T-helper 2 cell treated with Interferon-gamma antibody and Interleukin-4, amounts not matched to agents 5 μg/mL and 100 μg/mL, for 36 hours (primary cell): ENCODE measurements at places on chromosomes 7 and 10.
A peak's percentile ranks its signal among the peaks of the same experiment; 100 is the strongest.

GRCh38 chr7:95798401-95798930 is 26.1 kb downstream of the DYNC1I1 start:
- no peak for DNase-seq

DNA sequence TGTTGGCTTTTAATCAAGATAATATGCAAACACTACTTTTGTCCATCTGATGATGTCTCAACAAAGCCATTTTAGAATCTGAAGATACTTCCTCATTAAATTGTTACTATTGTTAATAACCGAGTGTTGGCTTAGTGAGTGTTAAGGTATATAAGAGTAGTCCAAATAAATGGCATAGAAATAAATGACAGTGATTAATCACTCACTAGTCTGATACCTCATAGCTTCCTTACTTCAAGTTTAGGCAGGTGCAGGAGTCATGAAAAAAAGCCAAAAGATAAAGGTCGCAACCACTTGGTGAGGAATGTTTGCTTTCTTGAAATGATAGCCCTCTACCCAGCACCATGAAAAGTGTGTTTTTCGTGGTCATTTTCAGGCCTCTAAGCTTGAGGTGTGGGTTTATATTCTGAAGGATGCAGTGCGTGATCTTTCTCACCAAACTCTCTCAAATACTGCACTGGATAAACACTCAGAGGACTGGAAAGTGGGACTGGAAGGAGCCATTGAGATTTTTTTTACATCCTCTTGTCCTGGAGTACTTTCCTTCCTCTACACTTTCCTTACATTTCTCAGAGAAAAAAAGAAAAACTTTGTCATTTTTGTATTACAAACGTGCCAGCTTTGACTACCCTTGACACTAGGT is 138.1 kb downstream of the KIAA1217 start:
- DNase-seq: no peak

- no peak for DNase-seq
Measured at GRCh38 chr7:19772306-19772705, 1.1 kb downstream of the TMEM196 start.

DNA sequence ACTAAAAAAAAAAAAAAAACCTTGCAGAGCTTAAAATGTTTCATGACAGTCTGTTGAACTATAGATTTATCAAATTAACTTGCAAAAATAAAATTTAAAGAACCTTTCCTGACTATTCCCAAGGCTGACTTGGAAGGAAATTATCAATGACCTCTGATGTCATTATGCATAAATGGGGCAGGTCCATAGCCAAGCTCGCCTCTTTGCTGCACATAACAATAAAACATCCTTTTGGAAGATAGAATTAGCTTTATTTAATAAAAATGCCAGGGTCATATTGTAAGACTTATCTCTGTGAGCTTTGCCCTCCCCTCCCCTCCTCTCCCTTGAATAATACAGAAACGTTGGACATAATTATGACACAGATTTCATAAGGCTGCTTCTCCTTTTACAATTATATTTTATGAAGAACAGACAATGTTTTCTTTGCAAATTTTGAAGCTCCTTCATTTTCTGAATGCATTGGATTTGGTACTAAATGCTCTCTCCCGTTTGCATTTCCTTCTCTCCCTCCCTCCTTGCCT is 444.8 kb downstream of the AUTS2 start:
- DNase-seq: no peak

DNA sequence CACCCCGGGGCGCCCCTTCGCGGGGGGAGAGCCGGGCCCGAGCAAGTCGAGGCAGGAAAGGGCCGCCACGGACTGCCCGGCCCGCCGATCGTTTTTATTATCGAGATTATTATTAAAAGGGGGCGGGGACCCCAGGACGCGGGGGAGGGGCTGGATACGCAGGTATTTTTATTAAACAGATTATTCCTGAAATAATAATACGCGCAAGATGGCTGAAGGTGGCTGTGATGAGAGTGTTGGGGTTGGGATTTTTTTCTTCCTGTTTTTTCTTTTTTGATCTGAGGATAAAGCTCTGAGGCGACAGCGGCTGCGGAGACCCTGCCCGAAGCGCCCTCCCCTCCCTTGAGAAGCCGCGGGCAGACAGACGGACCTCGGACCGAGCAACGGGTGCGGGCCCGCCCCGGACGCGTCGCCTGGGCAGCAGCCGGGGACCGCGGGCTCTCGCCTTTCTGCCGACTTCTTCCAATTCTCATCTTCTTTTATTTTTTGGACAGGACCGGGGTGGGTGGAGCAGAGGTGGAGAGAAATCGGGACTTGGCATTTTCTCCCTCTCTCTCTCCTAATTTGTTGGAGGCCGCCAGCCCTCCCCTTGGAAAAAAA is 1.4 kb upstream of the TRIM8 start:
- DNase-seq: peak; percentile 25

GRCh38 chr7:84136809-84137208 is 57.8 kb downstream of the SEMA3A start:
- no peak for DNase-seq

GRCh38 chr7:7793249-7793648 is 74.8 kb upstream of the RPA3 start:
- DNase-seq: no peak

DNA sequence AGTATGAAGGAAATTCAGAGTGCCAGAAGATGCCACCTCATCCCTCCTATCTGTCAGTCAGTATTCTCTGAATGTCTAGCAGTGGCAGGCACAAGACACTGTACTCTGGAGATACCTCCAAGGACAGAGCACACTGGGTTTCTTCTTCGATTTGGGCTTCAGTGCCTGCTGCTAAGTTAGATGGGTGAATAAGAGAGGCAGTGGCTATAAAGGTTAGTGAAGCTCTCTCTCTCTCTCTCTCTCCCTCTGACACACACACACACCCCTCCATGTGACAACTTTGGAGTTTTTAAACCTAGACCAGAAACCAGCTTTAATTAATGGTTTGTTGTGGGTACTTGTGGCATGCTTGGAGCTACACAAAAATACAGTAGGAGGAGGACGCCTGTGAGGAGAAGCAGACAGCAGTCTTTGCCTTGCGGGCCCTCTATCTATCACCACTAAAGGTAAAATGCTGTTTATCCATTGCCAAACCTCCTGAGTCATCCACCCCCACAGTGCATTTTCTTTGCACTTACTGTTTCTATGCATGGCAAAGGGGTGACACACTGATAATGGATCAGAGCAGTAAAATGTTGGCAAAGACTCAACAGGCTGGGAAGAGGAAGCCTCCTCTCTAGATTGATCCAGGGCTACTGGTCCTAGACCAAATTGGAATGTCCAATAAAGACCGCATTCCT is 102.5 kb downstream of the TRIL start:
- DNase-seq: no peak

DNA sequence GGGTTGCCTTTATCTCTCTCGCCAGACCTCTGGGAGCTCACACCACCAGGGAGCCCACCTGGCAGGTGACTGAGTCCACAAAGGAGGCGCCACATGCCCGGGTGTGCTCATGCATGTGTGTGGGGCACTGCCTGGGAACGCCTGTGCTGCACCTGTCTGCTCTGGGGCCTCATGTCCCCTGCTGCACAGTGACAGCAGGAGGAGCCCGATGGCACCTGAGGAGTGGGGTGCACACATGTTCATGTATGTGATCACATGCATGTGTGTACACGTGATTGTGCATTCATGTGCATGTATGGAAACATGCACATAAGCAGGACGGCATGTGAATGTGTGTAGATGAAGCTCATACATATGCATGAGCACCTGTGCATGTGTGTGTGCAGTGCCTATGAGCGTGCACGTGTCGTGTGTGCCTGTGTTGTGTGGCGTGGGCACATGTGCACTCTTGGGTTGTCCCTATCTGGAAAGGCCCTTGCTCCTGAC is 22.0 kb downstream of the YKT6 start:
- DNase-seq: no peak

- no peak for DNase-seq
Measured at GRCh38 chr10:36251068-36251467, 609.0 kb upstream of the FZD8 start.

DNA sequence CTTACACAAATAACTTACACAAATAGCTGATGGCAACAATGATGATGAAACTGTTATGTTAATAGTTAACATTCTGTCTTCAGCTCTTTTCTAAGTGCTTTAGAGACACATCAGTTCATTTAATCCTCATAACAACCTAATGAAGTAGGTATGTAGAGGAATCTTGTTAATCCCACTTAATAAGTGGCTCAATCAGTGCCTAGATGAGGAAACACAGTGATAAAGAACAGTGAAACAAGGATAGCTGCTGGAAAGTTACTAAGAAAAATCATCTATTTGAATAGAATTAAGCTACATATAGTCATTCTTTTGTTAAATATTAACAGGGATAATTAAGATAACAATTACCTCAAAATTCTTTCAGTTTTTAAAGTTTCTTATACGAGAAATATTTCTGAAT is 487.6 kb downstream of the ARL4A start:
- no peak for DNase-seq

DNA sequence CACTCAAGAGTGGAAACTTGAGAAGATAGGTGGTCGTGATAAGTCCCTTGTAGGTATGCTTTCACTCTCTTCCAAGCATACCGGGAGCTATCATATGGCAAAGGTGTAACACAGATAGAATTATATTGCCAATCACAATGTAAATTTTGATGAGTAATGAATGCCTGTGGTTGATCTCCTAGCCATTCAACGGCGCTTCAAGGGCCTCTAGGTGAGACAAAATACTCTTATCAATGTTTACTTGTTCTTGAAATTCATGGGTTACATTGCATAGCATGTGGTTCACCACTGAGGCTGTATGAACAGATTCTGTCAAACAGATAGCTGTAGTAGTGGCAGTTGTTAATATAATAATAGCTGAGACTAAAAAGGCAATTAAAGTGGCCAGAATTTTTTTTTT is 82.4 kb downstream of the THSD7A start:
- no peak for DNase-seq

GRCh38 chr10:103852856-103853255 is 2.5 kb downstream of the SH3PXD2A start:
- no peak for DNase-seq

DNA sequence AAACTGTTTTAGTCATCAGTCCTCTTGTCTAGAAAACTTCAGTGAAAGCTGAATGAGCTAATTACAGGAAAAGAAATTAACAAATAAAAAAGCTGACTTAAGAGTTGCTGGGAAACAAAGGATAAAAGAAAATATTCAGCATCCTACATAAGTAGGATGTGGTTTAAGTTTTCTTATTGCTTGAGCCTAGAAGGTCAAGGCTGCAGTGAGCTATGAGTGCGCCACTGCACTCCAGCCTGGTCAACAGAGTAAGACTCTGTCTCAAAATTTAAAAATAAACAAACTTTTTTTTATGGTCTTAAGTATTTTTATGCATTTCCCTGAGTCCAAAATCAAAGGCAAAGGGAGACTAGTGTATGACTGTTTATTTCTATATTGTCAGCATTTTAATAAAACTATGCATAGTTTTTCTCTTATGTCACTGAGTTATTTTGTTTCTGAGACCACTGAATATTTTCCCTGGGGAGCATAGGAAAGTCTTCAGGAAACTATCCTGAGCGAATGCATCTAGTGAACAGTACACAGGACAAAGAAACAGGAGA is 40.0 kb upstream of the LRRN3 start:
- DNase-seq: no peak

DNA sequence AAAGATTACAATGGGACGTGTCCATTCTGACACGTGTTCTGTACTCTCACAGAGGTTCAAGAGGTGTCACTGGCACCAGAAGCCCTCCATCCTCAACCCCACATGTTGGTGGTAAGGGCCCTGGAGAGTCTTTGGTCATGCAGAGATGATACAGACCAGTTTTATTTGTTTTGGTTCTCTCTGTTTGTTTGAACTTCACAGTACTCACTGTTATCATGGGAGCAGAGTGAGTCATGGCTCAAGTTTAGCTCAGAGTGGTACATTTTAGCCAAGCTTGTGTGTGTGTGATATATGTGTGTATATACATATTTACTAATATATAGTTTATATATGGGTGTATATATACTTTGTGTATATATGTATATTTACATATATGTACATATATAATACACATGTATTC is 935.6 kb downstream of the GRID1 start:
- no peak for DNase-seq

GRCh38 chr10:70498970-70499835 is 20.6 kb downstream of the PALD1 start:
- no peak for DNase-seq

GRCh38 chr7:51262796-51263531 is 53.6 kb downstream of the COBL start:
- no peak for DNase-seq

DNA sequence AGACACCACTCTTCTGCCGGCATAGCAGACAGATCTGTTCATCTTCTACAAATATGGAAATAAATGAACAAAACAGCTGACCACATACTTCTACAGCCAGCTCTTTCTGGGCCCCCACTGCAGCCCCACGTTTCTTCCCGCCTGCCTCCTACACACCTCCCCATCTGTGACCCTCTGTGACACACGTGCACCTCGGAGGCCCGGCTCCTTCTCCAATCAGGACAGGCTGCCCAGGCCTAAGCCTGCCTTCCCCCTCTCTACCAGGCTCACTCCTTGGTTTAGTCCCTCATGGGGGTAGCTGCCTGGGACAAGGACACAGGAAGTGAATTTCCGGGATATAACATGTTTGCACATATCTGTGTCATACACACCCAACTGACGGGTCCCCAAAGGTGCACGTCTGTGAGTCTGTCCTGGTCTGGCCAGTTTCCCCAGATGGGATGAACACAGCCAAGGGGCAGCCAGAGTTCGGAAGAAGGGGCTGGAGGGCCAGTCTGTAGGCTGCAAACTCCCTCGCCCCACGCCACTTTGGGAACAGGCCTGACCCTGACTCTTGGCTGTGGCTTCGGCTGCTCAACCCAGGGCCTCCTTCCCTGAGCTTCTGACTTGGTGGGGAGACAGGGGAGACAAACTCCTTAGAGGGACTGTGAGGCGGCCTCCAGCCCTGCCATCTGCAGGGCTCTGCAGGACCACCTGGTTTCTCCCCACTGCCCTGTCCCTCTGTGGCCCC is 30.3 kb downstream of the PITRM1 start:
- no peak for DNase-seq

DNA sequence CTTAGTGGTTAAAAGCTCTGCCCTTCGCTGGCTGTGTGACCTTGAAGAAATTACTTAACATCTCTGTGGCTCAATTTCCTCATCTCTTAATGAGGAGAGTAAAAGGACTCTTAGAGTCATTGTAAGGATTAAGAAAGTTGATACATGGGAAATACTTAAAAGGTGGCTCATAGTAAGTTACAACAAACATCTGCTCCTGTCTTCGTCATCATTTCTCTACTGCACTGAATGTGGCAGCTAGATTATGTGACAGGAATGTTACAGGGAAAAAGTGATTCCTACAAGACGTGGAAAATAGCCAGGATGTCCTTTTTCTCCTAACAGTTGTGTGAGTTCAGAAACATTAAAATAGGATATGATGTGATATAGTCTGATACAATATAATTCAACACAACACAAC is 184.7 kb downstream of the FRMD4A start:
- DNase-seq: no peak

DNA sequence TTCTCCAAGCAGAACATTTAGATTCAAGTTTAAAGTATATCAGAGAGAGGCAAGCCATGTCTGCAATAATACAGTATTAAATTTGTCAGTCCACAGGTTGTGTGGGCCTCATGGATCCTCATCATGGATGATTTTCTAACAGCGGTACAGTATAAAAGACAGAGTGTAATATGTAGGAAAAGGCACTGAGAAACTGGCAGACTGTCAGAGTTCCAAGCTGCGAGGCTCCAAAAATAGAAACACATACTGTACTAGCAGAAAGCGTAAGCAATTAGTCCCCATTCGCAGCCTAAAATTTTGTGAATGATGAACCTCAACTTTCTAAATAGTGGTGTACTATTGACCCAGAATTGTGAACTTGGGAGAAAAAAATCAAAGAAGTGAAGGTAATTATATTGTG is 933.3 kb downstream of the XPNPEP1 start:
- DNase-seq: no peak

GRCh38 chr7:132024290-132024689 is 467.9 kb upstream of the PODXL start:
- DNase-seq: no peak

- DNase-seq: no peak
Measured at GRCh38 chr10:43437141-43437870, 395 bp downstream of the ZNF487 start.
